EL (cell line): ENCODE measurements at places on chromosomes 5 and 9.

GRCh38 chr5:124634741-124635323, 111.6 kb downstream of the ZNF608 start:
- peak; percentile 60 for DNase-seq

GRCh38 chr9:12854221-12854620, 79.4 kb downstream of the LURAP1L start:
- no peak for DNase-seq

DNA sequence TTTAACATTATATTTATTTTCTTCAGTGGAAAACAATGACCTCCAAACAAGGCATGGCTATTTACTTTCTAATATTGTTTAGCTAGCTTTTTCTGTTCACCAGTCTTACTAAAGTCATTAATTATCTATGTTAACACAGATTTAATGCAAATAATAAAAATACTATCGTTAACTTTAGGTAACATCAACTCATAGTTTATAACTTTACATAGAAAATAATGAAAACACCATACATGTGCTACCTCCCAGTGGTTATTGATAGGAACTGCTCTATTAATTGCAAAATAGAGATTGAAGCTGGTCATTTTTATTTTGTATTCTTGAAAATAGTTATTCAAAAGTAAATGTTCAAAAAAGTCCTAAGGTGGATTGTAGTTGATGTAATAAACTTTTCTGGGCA, 78.3 kb upstream of the HCN1 start:
- no peak for DNase-seq

DNA sequence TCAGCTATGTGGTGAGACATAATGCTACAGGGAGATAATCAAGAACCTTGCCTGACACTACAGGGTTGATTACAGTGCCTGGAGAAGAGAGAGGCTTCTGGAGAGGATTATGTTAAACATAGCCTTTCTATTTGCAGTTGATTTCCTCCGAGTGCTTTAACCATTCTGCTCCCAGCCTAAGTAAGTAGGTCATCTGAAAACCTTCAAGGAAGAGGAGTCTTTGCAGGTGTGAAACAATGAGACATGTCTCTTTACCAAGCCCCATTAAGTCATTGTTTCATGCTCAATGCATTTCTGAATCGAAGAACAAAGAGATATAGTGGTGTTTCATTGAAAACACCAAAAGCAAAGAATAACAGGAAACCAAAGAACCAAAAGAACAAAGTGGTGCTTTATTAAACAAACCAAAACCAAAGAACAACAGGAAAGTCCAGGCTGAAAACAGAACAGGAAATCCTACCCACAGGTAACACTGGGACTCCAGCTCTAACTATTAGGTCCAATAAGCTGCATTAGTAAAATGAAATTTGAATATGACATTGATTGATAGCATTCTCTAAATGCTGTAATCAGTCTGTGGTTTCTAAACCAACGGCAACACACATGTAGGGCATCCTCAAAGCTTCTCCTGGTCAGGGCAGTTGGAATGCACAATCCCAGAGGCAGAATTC, 113.3 kb upstream of the SPATA31D4 start:
- DNase-seq: no peak

GRCh38 chr5:5126444-5126843, 13.7 kb upstream of the ADAMTS16 start:
- peak; percentile 94 for DNase-seq

DNA sequence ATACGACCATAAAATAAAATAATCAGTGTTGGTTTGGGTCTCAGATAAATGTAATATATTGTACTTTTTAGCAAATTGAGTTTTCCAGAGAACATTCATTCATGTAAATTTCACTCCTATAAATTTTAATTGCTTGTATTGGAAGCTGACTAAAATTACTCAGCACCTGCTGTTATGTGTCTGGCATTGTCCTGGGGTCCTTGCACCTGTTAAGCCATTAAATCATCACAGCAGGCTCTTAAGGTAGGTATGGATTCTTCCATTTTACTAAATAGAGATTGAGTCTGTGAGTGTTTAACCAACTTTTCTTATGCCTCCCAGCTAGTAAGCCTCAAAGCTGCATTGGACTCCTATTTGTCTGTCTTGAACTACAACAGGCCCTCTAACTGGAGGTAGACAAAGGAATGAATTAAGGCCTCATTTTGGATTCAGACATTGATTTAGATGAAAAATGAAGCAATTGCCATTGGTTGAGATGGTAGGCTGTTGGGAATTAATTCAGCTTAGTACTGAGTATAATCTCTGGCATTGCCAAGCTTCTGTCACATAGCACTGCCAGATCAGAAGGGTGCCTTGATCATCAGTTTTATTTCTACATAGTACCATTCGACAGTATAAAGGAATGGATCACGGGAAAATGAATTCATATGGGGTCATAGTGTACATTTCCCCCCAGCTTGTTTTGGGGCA, 78.9 kb downstream of the PARP8 start:
- no peak for DNase-seq

- DNase-seq: peak; percentile 47
These were observed 192.1 kb upstream of the RGMB start for GRCh38 chr5:98581112-98581997.

DNA sequence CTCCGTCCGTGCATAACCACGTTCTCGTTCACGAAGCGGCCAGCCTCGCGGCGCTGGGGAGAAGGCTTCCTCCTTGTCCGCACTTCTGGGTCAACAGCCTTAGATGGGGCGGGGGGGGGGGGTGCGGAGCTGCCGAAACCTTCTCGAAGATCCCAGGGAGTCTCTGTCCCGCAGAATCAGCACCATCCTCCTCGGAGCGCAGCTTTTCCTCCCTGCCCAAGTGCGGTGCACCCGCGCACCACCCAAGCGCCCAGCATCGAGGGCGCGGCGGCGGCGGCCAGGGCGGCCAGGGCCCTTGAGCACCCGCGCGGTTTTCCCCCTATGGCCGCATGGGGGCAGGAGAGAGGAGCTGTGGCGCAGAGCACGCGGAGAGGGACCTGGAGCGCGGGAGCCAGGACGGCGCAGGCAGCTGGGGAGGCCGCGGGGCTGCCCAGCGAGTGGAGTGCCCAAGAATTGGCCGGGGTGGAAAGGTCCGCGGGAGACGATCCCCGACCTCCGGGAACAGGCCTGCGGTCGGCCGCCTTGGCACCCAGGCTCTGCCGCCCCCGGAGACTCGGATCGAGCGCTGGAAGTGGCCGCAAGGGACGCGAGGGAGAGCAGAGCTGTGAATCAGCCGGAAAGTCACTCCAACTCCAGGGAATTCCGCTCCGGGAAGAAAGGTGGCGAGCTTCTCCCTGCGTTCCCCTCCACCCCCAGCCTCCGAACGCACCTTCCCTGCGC, 43.1 kb downstream of the TMEM174 start:
- peak; percentile 88 for DNase-seq

DNA sequence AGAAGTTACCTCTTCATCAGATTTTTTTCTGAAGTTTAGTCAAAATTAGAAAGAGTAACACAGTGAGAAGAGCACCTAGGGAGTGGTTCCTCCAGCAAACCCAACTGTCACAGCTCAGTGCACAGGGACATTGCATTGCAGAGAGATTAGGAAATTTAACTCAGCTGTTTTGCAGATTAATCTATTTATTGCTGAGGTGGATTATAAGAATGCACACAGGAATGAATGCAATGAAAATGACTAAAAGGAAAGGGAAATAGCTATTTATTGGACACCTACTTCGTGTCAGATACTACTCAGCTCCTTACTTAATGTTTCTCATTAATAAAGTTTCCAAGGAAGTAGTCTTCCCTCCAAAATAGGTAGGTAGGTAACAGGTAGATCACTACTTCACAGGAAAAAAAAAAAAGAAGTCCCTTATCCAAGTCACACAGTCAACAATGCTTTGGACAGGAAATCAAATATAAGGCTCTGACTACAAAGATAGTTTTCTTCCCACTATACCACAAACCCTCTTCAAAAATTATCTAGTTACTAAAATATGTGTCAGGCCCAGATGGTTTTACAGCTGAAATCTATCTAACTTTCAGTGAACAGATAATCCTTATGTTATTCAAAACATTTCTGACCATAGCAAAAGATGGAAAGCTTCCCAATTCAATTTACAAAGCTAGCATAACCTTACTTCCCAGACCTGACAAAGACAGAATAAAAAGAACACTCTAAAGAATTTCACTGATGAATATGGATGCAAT, 442.2 kb upstream of the MPDZ start:
- DNase-seq: peak; percentile 75

DNA sequence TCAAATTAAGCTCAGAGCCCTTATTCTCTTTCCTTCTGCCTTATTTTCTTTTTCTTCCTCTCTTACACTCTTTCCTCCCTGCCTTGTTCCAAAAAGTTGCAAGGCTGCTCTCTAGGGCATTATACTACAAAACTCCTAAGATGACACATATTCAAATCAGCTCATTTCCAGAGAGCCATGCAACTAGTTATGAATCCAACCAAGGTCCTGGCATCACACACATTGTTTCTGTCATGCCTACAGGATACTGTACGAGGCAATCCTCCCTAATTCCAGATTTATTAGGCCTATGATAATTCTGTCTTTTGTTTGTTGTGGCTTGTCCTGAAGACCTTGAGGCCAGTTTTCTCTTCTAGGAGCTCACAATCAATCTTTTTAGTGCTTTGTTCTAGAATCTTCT, 87.0 kb upstream of the TBCA start:
- DNase-seq: no peak

DNA sequence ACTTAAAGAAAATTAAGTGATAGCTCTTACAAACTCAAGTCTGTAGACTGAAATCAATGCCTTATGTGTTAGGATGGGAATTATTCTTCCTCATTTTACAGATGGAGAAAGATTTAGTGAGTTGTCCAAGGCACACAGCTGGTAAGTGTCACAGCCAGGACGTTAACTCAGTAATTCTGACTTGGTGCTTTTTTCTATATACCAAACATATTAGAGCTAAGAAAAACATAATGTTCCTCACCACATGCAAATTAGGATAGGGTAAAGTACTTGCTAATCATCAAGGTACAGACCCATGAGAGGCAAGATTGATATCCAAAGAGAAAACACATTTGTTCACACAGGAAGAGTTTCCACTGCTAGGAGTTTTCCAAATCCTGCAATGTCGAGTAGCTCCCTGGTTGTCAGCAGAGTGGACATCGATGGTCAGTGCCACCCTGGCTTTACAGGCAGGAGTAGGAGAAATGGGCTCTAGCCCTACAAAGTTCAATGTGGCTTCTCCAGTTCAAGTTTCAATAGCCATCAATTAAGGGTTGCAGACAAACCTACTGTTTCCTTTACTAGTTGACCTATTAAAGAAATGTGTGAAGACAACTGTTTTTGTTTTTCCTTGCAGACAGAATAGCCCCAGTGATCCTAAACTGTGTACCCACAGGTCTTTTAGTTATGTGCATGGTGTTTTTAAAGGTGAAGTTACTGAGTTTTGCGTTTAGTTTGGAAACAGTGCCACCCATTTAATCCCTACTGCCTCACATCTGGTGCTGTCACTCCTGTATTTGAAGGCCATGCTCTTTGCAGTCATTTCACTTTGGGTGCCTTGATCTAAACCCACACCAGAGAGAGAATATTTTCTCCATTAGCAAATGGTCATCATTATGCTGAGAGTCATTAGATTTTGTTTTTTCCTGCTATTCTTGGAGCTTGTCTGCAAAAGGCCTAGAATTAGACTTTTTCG, 460.8 kb upstream of the SMARCA2 start:
- no peak for DNase-seq

DNA sequence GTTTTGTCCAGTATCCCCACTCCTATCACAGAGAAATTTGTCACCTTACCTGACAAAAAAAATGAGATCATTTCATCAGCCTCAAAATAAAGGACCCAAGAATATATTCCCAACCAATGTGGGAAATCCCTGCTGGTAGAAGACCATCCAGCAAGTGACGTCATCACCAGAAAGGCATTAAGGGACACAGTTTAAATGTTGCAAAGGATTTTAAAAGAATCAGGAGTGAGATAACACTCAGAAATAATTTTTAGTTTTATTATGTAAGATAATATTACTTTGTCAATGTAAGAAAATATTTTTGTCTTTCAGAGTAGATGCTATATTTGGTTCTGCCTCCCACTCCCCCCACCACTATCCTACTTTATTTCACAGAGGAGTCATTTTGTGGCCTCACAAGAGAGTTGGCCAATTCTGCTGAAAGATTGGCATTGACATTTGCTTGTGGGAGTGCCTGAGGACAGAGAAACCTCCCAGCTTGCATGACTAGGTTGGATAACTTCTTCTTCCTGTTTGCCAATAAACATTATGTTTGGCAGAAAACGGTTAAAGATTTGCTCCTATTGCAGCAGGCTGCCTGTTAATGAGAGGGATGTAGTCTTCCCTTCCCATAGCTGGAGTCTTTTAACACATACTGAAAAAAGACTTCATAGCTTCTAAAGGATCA, 288.6 kb upstream of the DAB2 start:
- DNase-seq: peak; percentile 17

GRCh38 chr9:97938081-97938644, at the start of gene HEMGN:
TSS of gene HEMGN (minus strand) at chr9:97938172. CDS start at chr9:97938136, 36 bp downstream.
- DNase-seq: no peak

DNA sequence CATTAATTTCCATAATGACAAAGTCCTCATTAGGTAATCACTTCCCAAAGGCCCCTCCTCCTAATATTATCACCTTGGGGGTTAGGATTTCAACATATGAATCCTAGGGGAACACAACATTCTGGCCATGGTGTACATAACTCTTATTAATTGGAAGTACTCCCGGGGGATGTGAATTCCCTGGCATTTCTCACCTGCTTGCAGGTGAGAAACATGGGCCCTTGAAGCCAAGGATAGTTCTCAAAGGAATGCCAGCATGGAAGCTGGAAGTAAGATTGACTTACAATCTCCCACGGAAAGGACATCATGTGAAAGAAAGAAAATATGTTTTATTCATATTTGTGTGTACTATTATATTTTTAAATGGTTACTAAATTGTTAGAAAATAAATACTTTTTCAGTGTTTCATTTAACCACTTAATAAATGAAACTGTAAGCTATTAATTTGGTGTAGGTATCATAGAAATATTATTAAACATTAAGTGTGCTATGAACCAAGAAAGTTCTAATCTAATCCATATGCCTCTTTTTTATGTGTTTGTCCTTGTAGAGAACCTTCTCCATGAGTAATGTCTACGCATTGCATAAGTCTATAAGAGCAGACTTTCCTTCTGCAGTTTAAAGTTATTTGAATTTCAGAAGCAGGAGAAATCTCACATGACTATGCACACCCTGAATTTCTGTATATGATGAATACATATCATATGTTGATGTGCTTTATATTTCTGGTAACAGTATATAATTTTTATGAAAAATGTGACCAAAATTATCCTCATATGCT, 59.4 kb downstream of the ANXA1 start:
- no peak for DNase-seq

GRCh38 chr5:82011761-82012160, 39.9 kb downstream of the ATG10 start:
- peak; percentile 6 for DNase-seq

DNA sequence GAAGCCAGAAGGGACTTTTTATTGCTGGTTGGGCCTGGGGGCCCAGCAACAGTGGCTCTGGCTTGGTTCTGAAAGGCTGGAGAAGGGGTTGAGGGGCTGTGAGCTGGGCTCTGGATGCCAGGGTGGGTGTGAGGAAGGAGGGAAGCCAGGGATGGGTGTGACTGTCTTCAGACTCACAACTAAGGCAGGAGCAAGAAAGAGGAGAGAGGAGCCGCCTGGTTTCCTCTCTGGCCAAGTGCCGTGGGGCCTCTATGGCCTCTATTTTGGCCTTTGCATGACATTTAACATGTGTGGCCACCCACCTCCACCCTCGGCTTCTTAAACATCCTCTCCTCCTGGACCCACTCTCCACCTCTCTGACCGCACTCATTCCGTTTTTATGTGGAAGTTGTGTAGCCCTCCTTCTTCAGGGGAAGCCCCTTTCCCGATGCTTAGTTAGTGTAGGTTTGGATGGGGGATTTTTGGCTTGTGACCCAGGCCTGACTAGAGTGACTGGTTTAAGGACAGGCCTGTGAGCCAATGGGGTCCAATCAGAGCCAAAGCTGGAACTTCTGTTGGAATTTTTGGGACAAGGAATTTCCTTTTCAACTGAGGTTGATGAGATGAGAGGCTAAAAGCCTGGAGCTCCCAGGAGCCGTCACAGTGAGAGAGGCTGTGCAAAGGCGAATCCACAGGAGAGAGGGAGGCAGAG, 517.8 kb downstream of the CCDC171 start:
- DNase-seq: no peak
